Mammary epithelial cell (primary cell): ENCODE measurements at places on chromosomes 4 and X. TPM values are rescaled to one million over a fixed set of nuclear protein-coding genes. Genes with fewer than 3 reads are reported as not detected.

The MAGEE1 gene
- total RNA-seq, result 3.3 TPM

The CT45A2 gene
- not detected for total RNA-seq

The HERC5 gene
- total RNA-seq, result 1.1 TPM in 2 replicates

The POLN gene
- 0.83 TPM for total RNA-seq

The RBM46 gene
- 0.51 and 0.96 TPM in 2 replicates for total RNA-seq

The CWH43 gene
- 0.50 TPM for total RNA-seq

The PAPSS1 gene
- 68.5 and 72.8 TPM in 2 replicates for total RNA-seq

The SLC26A1 gene
- not detected for total RNA-seq

The TCEAL9 gene
- total RNA-seq, result 67.2 and 71.1 TPM in 2 replicates

The HELQ gene
- 13.4 and 15.5 TPM in 2 replicates for total RNA-seq

The SPACA5 gene
- total RNA-seq, result not detected in 2 replicates

The SYN1 gene
- total RNA-seq, result 0.45 and 0.88 TPM in 2 replicates

The CLTRN gene
- total RNA-seq, result 2.2 and 3.5 TPM in 2 replicates

The SMARCA1 gene
- 28.8 TPM for total RNA-seq

The RAB28 gene
- 19.5 and 20.0 TPM in 2 replicates for total RNA-seq

The DCAF8L2 gene
- total RNA-seq, result not detected

The GPR119 gene
- total RNA-seq, result not detected

The PLAC8 gene
- 0.40 and 0.48 TPM in 2 replicates for total RNA-seq

The COL4A5 gene
- 123 and 149 TPM in 2 replicates for total RNA-seq

The DSPP gene
- not detected in 2 replicates for total RNA-seq

The RNF128 gene
- 2.0 and 2.3 TPM in 2 replicates for total RNA-seq

The OTC gene
- not detected in 2 replicates for total RNA-seq

The SSX2 gene
- total RNA-seq, result not detected

The SMIM10 gene
- total RNA-seq, result not detected in 2 replicates

The CRMP1 gene
- total RNA-seq, result 0.14 TPM in 1 of 2 replicates, not detected in the other

The PGAM4 gene
- total RNA-seq, result not detected

The MTNR1A gene
- 0.67 TPM for total RNA-seq

The FAM9B gene
- not detected for total RNA-seq

The RTL9 gene
- 0.11 and 0.26 TPM in 2 replicates for total RNA-seq

The RBM47 gene
- total RNA-seq, result 0.27 and 0.45 TPM in 2 replicates

The RAP2C gene
- total RNA-seq, result 24.2 TPM

The HSFX4 gene
- total RNA-seq, result not detected

The VCX2 gene
- total RNA-seq, result not detected

The TMEM165 gene
- 92.2 and 101 TPM in 2 replicates for total RNA-seq

The CLDN22 gene
- not detected for total RNA-seq

The TMEM156 gene
- total RNA-seq, result 1.2 and 1.8 TPM in 2 replicates

The RHOXF2B gene
- total RNA-seq, result not detected

The ARHGAP36 gene
- total RNA-seq, result not detected in 2 replicates

The MAP7D2 gene
- 3.4 and 5.0 TPM in 2 replicates for total RNA-seq

The XAGE1B gene
- not detected in 2 replicates for total RNA-seq

The SSX3 gene
- not detected for total RNA-seq

The CT83 gene
- total RNA-seq, result not detected

The SLC25A6 gene
- total RNA-seq, result 215 TPM

The HTR2C gene
- total RNA-seq, result under 0.01 TPM

The CD99L2 gene
- total RNA-seq, result 26.3 TPM
